Lower lobe of right lung (tissue), 2 donors: ENCODE measurements at places on chromosomes 6 and 20. TPM values are rescaled to one million over a fixed set of nuclear protein-coding genes. Genes with fewer than 3 reads are reported as not detected.

DNA sequence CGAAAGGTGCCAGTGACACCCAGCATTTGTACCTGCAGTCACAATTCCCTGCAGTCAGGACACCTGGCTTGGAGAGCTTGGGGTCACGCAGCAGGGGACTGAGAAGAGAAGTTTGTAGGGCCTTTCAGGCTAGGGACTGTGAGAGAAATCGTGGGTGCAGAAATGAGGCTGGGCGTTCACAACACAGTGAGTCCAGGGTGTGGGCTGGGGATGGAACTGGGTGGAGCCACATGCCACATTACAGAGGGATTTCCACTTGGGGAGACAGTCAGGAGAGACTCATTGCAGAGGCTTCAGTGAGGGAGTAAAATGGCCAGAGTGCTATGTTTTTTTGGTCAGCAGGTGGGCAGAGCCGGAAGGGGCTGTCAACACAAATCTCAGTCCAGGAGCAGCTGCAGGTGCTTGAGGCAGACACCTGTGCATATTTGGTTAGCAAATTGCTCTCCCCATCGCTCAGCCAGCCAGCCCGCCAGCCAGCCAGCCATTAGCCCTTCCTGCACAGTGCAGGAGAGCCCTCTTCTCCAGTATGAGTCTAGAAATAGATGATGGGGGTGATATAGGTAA is 7.4 kb downstream of the ITPR3 start:
- no peak for DNase-seq

GRCh38 chr20:46343975-46344357 is 35.7 kb upstream of the CDH22 start:
- DNase-seq, result no peak

The JAG1 gene
- 60.1 TPM for total RNA-seq

DNA sequence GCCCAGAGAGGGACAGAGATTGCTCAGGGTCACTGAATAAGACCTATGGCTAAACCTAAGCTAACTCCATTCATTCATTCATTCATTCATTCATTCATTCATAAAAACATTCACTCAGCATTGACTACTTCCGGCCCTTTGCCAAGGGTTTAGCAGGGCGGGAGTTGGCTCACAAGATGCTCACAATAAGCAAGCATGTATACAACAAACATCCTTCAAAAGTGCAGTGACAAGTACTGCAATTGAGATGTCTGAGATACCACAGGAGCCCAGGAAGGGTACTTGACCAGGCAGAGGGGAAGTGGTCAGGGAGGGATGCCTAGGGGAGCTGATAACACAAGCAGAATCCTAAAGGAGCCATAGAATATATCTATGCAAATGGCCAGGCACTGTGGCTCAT is 18.2 kb upstream of the KIAA1755 start:
- no peak for DNase-seq

DNA sequence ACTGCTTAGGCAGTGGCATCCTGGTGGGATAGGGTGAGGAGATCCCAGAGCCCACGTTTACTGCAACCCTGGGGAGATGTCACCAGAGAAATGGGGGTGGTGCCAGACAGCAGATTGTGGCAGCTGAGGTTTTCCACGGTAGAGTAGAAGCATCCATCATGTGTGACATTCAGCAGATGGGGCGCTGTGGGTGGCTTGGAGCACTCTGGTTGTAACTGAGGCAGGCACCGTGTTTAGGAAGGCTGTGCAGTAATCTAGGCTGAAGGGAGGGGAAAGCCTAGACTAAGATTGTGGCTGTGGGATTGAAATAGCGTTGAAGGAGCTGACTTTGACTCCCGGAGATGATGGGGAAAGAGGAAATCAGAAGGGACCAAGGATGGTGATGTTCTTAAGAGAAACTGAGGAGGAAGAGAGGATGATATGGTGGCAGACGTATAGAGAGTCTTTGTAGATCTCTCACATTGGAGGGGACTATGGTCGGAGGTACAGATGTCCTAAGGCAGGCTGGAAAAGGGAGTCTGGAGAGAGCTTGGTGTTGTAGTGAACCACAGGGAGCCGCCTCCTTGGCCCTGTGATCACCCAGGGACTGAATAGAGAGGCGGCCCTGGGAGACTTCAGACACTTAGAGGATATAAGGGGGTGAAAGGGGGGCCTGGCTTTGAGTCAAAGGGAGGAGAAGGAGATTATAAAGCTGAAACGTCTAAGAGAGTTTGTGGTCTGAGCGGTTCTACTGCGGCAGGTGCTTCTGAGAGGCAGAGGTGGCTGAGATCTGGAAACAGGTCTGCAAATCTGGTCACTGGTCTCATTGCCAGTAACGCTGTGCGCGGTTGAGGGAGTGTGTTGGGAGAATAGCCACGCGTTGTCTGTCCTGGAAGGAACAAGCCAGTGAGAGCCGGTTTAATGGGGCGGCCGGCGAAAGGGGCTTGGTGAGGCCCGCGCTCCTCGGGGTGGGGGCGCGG is 792 bp upstream of the MICA start:
- no peak for DNase-seq
